Stimulated activated CD4-positive, alpha-beta T cell treated with anti-CD3 and anti-CD28 coated beads, Interleukin-4, amount 100 ng/mL, for 4 hours (primary cell): ENCODE measurements at places on chromosomes 6 and 20.
A peak's percentile ranks its signal among the peaks of the same experiment; 100 is the strongest.

- peak; percentile 45 for DNase-seq
Measured at GRCh38 chr6:43773050-43773979, 3.3 kb downstream of the VEGFA start.

- peak; percentile 36 for DNase-seq
Measured at GRCh38 chr6:105981002-105981887, 104.9 kb upstream of the PRDM1 start.

- DNase-seq: no peak
Measured at GRCh38 chr6:22958677-22959076, 389.3 kb downstream of the HDGFL1 start.

DNA sequence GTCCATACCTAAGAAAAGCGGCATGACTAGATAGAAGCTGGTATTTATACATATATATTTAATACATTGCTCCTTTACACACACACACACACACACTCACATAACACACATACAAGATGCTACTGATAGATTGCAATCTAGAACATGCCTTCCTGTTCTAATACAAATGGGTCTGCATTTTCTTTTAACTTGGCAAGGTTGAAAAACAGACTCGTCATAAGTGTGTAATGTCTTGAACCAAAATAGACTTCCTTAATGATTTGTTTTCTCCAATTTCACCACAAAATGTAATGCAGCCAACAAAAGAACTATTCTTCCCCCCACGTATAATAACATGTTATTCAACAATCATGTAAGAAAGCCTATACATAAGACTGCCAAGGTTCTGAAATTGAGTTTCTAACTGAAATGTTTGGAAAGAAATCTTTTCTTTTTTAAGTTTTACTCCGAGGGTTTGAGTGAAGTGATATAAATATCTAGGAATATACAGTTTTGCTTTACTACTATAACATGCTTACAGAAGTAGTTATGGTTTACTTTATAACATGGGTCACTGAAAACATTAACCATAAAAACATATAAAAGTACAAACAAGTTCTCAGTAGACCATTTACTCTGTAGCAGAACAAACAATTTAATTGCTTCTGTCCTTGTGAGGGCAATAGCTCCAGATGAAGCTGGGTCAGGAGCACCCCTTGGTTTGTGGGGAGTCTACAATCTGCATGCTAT lies 207.5 kb downstream of the FOXC1 start:
- DNase-seq: no peak

DNA sequence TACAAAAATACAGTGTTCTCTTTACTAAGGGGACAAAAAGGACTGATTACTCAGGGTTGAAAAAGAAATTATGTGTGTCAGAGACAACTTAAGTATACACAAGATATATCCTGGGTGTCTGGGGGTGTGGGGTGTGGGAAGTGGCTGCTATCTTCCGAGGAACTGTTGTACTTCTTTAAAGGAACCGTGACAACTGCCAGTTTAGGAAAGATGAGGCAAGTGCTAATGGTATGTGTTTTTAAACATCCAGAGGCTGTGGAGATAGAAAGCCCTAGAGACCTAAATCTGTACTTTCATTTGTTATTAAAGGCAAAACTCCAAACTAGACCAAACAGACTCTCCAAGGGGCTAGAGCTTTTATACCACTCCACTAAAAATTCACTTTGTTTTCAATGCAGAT lies 95.6 kb downstream of the SNAP25 start:
- no peak for DNase-seq

- DNase-seq: no peak
Measured at GRCh38 chr20:60034231-60035110, 76.2 kb downstream of the CDH26 start.

GRCh38 chr6:49070411-49070810 lies 392.6 kb downstream of the MMUT start:
- no peak for DNase-seq

GRCh38 chr20:37356387-37356786 lies 10.4 kb downstream of the SRC start:
- DNase-seq: no peak

DNA sequence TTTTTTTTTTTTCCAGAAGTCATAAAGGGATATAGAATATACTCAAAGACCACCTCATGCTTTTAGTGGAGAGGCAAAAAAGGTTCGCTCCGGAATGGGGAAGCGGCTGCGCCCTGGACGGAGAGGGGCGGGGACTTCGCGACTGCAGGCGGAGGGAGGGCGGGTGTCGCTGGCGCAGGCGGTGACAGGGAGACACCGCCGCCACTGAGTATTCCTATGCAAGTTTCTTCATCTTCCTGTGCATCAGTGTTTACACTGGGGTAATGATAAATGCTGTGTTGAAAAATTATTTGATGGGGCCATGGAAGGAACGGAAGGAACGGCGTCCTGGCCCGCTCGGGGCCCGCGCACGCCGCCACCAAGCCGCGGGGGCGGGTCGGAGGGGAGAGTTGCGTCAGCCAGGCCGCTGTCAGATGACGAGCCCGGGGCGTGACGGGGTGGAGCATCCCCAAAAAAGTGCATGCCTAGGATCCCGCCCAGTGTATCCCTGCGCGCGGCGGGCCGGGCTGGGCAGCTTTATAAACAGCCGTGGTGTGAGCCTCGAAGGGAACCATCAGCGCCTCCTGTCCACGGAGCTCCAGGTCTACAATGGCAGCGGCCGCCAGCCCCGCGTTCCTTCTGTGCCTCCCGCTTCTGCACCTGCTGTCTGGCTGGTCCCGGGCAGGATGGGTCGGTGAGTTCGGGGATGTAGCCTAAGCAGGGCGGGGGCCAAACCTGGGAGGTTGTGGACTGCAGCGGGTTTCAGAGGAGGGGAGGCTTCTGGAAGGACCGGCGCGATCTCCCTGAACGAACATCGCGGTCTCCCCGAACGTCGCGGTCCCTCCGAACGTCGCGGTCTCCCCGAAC lies at the start of gene ULBP1:
ULBP1 (plus strand) TSS at position 482 of the 846 bp plus-strand sequence; CDS start at position 589, 107 bp downstream.
- DNase-seq: peak; percentile 73

DNA sequence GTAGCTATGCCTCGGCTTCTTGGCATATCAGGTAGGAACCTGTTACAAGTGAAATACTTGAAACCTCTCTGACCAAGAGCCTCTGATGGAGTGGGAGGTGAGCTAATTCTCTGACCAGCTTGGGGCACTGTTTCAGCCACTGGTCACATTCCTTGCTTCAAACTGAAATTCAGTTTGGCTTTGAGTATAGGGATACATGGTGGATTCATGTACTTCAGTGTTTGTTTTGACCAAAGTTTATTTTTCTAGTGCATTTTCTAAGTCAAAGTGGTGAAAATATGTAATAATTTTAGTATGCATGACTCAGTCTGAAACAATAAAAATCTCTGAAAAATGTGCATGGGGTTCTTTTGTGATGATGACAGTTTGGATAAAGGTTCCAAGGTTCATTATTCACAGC lies 18.6 kb downstream of the TTPAL start:
- DNase-seq: no peak

DNA sequence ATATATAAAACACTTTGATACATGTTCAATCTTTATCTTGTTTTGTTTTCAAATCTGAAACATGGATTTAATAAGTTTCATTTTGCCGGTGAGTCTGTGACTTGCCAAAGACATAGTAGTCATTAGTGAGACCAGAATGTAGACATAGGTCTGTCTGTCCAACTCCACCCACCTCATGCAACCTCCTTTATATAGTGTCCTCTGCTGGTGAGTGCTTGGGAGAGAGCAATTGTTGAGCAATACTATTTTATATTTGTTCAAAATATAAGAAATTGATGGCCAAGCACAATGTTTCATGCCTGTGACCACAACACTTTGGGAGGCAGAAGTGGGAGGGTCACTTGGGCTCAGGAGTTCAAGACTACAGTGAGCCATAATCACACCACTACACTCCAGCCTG lies 10.8 kb upstream of the LY86 start:
- no peak for DNase-seq

DNA sequence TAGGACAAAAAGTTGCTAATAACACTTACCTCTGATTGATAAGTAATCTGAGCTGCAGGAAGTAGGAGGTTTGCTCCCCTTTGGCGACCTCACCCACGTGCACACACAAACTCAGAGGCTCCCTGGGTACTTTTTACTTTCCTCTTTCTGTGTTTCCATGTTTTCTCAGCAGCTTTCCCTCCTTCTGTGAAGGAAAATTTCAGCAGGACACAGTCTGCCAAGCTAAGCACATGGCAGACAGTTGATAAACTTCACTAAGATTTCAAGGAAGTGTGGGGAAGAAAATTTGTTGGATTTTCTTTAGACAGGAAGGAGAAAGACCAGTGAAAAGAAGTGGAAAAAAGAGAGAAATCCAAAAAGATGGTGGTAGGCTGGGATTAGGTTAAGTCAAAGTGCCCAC lies 215.5 kb upstream of the ARG1 start:
- DNase-seq: no peak

DNA sequence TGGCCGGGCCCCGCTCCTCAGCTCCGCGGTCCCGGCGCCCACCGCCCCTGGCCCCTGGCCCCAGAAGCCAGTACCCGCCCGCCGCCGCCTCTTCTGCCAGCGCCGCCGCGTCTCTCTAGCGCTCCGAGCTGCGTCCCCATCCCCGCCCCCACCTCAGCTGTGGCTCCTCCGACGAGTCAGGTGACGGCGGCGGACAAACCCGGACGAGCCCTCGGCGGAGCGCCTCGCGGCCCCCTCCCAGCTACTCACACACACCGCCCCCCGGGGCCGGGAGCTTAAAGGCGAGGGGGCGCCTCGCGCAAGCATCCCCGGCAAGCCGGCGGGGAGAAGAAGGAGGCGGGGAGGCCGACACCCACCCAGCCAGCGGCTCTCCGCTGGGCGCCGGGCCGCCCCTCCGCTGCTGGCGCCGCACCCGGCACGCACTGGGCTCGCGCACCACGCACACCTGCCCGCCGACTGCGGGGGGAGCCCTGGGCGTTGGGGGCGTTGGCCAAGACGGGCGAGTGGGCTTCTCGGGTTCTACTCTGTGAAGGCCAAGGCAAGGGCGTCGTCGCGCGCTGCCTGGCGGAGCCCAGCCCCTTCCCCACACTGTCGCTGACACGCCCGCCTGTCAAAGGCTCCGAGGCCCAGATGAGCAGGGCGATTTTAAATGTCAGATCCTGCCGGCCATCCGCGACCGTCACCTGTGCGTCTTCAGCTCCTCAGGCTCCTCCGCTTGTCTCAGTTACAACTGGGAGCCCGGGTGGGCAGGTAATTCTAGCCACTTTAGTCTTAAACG lies at the start of gene SNAP91:
SNAP91 (minus strand) TSS at position 132 of the 778 bp plus-strand sequence. CDS start 1,174 bp downstream, outside the sequence.
- DNase-seq: no peak

GRCh38 chr20:4060064-4060795 lies 44.9 kb upstream of the RNF24 start:
- DNase-seq: no peak

GRCh38 chr20:49171909-49172308 lies 16.2 kb downstream of the STAU1 start:
- no peak for DNase-seq

GRCh38 chr6:124143435-124143834 lies 339.8 kb downstream of the NKAIN2 start:
- DNase-seq: no peak

GRCh38 chr20:10611357-10611756 lies 62.4 kb downstream of the JAG1 start:
- no peak for DNase-seq

DNA sequence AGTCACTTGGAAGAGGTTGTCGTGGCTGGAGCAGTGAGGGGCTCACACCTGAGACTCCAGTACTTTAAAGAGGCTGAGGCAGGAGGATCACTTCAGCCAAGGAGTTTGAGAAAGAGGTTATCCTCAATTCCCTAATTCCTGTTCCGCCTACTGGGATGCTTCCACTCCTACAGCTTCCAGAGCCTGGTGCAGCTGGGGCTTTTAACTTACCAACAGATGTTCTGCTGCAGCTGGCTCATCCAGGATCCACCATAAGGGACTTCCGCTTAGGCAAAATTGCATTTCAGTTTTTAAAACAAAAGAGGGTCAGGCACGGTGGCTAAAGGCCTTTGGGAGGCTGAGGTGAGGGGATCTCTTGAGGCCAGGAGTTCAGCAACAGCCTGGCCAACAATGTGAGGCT lies 59.1 kb upstream of the CDYL start:
- DNase-seq: no peak

DNA sequence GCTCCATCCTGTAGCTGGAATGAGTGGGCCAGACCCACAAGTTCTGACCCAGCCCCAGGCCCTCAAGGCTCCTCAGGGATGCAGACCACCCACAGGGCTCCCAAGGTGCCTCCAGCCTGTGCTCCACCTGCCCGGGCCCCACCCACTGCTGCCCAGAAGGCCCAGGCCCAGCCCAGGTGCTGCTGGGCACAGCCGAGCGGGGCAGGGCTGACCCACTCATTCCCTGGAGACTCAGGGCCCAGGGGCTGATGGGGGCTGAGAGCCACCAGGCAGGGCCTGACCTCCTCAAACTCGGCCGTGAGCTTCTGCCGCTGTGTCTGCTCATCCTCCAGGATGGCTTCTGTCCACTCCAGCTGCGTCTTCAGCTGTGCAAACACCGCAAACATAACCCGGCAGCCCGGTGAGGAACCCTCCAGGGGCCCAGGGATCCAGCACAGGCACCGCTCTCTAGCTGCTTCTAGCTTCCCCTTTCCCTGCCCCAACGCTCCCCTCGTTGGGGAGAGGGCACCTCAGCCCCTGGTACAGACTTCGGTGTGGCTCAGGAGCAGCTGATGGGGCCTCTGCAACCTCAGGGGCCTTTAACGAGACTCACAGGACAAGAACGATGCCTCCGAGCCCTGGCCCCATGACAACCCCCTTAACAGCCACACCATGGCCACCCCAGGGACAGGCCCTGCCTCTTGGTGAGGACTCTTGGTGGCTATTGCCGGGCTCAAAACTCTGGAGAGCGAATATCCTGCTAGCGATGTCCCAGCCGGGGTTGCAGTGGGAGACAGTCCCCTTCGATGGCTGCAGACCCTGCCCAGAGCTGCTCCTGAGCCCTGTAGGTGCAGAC lies 46.0 kb downstream of the DSTN start:
- no peak for DNase-seq

DNA sequence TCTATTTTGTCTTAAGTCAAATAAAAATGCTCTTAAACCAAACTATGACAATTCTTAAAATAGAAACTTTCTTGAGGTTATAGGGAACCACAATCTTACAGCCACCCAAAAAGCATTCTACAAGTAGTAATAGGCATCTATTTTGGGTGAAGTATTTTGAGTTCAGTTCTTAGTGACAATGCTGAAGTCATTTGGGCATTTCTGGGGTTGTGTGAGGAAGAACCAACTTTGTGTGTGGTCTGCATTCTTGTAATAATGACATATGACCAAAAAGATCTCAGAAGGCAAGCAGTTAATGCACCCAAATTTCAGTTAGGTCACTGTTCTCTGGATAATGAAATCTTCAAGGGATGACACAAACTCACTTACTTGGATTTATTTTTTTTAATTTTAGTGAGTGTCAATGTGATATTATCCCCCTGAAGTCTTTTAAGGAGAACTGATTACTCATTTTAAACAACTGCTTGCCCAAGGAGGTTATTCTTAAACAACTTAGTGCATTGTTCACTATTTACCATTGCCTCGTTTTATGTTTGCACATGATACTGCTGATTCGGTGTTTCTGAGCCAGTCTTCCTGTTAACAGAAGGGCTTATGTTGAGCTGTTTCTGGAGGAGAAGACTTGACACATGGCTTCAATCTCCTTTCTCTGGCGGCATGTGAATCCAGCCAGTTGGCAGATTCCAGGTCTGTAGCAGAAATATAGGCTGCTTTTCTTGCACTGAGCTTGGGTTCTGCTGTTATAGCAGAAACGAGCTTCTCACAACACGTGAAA lies 618.9 kb downstream of the BCKDHB start:
- no peak for DNase-seq

- DNase-seq: no peak
Measured at GRCh38 chr6:159436581-159436980, 256.5 kb downstream of the SOD2 start.

GRCh38 chr20:37202267-37202943 lies 23.1 kb upstream of the MROH8 start:
- DNase-seq: no peak
